ENCODE measurements at places on chromosomes 16 and 17.
A peak's percentile ranks its signal among the peaks of the same experiment; 100 is the strongest.

- no peak for DNase-seq
These were observed 14.6 kb downstream of the HOXB1 start for GRCh38 chr17:48515925-48516900.

DNA sequence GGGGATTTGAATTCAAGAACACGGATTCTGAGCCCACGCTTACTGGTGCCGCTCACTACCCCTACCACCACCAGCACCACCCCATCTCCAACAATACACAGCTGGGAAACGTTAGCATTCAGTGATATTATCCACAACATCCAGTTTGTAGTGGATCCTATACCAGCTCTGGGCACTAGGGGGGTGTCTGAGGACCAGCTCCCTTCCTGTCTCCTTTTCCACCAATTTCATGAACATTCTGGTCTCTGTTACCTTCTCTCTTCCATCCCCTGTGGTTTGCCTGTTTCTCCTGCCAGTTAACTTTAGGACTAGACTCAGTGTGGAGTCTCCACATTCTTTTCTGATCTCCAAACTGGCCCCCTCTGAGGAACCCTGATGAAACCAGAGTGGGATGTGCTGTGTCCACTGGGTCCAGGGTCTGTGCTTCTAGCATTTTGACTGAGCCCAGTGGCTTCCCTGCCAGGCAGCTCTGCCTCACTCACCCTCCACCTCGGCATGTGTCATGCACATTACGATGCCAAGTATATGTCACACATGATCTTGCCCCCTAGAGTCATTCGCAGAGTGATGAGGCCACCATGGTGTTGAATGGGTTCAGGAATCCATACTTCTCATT lies 187.0 kb upstream of the CDH13 start:
- DNase-seq, result no peak

DNA sequence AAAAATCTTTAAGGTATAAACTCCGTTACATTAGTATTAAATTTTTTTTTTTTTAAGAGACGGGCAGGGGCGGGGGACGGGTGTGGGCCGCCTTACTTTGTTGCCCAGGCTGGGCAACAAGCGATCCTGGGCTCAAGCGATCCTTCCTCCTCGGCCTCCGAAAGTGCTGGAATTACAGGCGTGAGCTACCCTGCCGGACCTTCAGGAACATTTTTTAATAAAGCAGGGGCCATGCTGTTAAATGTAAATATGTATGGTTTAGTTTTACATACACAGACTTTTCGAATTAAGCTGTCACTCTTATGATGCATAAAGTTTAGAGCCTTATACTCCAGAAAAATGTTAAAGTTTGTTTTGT lies 2.4 kb downstream of the PPM1D start:
- DNase-seq, result no peak

GRCh38 chr16:76197900-76198299 lies 79.3 kb upstream of the CNTNAP4 start:
- no peak for DNase-seq

GRCh38 chr17:7588553-7589203 lies 1.2 kb downstream of the SOX15 start:
- no peak for DNase-seq

GRCh38 chr17:4342535-4342934 lies 23.9 kb downstream of the UBE2G1 start:
- no peak for DNase-seq

DNA sequence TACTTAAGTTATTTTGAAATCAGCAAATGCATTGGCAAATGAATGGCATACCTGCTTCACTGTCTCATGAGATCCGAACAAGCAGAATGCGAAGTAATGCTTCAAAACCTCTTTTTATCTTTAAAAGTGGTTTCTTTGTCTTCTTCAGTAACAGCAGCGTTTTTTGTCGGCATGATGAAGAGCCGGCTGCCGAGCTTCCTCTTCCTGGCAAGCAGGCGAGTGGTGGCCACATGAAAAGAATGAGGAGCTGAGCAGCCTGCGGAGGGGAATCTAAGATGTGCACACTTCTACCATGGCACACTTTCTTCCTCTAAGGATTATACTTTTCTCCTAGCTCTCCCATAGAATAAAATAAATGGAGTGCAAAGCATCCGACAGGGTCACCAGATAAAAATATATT lies 42.4 kb upstream of the AKTIP start:
- no peak for DNase-seq

DNA sequence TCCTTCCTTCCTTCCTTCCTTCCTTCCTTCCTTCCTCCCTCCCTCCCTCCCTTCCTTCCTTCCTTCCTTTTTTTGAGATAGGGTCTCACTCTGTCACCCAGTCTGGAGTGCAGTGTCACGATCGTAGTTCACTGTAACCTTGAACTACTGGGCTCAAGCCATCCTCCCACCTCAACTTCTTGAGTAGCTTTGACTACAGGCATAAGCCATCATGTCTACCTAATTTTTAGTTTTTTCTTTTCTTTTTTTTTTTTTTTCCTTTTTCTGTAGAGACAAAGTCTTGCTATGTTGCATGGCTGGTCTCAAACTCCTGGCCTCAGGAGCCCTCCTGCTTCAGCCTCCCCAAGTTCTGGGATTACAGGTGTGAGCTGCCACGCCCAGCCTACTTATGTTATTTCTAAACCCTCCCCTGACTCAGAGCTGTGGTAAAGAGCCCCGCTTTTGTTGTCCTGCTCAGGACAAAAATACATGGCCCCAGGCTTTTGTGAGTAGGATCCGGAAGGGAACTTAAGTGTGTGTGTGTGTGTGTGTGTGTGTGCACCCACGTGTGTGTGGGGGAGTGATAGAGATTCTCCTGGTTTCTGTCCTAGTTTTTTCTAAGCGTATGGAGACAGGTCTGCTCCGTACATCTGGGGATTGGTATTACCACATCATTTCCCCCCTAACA lies 67.1 kb downstream of the PRKCB start:
- DNase-seq, result peak; percentile 88

DNA sequence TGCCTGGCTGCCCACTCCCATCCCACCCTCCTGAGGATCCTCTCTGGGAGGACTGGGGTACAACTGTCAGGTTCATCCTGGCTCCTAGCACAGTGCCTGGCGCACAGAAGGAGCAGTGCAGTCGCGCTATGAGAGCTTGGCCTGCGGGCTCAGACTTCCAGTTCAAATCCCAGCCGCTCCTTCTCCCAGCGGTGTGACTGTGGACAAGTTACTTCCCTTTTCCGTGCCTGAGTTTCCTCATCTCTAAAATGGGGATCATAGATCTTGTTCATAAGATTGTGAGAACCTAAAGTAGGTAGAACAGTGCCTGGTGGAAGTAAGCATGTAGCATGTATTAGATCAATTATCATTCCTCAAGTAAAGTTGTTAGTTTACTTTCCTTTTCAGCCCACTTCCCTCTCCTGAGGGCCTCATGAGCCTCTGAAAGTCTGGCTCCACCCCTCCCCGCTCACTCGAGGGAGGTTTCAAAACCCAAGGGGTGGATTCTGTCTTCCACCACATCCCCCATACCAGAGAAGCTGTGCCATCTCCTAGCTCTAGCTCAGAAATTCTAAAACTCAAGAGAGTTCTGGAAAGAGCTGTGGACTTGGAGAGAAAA lies 19.9 kb upstream of the COL1A1 start:
- no peak for DNase-seq

- DNase-seq, result no peak
These were observed 62.7 kb downstream of the ZNF423 start for GRCh38 chr16:49793244-49793643.

DNA sequence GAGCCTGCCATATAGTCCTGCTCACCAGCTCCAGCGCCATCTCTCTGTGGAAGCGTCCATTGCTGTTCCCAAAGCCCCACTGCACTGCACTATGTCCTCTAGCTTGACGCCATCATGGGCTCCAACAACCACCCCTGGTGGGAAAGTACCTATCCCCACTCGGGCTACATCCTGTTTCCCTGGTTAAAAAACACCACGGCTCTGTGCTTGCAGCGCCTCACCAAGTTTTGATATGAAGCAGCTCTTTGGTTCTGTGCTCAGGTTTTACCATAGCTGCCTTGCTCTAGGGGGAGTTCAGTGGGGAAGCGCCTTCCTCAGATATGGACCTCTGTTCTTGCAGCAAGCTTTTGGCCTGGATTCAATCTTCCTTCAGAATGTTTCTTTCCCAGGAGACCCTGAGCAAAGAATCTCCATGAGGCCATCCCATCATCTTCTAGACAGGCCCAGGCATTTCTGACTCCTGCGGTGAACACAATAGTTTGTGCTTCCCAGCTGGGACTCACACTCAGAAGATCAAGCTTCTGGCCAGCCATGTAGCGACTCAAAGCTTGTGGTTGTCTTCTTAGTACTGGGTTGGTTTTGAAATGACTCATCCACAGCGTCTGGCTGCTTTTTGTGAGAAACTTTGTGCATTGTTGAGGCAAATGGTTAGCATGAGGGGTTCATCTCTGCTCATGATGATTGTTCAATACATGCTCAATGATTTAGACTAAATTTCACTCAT lies 39.5 kb downstream of the DYNLRB2 start:
- DNase-seq, result no peak

DNA sequence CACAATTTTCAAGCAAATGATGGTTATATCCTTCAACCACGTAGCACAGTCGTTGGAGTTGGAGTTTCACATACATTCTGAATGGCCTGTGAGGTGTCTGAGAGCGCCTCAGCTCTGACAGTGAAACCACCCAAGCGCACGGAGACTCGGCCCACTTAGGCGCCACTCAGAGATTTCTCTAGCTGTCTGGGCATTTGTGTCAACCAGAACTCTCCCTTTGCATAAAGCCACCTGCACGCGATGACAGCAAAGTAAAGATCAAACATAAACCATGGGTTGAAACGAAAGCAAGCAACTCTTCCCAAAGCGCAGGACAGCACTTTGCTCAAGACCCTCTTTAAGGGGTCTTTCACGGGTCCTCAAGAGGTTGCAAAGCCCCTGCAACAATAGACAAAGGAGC lies 533 bp downstream of the SLC6A4 start:
- DNase-seq, result no peak

DNA sequence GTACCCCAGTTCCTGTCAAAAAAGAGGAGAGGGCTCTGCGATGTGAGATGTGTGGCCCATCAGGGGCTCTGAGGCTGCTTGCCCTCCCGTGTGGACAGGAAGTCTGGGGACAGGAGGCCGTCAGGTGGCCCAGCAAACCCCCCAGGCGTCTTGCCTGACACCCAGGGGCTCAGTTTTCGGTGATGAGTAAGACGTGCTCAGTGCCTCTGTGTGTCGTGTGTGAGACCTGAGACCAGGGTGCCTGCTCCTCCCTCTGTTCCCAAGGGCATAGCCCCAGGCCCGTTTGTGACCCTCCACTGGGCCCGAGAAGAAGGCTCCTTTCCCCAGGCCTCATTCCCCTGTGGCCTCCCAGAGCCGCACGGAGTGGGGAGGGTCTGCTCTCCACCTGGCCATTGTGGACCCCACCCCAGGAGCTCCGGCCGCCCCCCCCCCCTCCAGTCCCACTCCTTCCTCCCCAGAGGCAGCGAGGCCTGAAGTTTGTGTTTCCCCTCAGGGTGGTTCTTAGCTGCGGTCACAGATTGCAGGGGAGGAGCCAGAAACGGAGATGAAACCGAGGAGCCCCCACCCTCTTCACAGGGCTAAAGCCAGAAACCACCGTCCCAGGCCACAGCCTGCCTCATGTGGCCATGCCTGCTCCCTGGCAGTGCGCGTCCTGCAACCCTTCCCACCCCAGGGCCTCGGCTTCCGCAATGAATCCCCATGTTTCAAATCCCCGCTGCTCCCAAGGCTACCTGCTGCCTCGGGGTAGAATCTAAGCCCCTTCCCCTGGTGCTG lies 4.9 kb upstream of the ACTG1 start:
- no peak for DNase-seq

Measured in keratinocyte (primary cell).